Epithelial cell of proximal tubule (primary cell): ENCODE measurements at places on chromosomes 11 and 22.

GRCh38 chr22:46528121-46528610 lies 9.3 kb downstream of the CELSR1 start:
- DNase-seq = peak; percentile 85

DNA sequence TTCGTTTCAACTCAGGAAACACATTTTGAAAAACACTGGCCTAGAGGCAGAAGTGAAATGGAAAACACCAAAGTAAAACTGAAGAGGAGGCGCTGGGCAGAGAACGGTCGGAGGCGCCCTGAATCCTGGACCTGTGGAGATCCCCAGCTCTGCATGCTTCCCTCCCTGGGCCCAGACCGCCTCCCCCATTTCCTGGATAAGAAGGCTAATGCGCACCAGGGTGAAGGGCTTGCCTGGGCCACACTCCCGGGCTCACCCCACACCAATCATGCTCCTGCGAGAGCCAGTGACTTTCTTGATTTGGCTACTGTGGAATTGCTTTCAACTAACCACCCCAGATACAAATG lies 167.1 kb downstream of the CRYBB2 start:
- no peak for DNase-seq

DNA sequence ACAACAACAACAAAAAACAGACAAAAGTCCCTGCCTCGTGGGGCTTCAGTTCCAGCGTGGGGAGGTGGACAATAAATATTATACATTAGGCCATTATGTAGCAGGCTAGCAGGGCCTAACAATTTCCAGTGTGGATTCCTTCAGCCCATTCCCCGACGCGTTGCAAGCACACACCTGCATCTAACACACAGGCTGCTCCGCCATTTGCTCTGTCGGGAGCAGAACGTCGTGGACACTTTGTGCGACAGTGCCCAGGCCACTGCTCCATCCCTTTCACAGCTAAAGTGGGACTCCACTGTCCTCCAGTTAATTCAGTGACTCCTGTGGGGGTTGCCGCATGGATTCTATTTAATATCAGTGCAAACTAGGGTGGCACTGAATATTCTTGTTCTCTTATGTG lies 10.9 kb upstream of the FGF3 start:
- DNase-seq = no peak

DNA sequence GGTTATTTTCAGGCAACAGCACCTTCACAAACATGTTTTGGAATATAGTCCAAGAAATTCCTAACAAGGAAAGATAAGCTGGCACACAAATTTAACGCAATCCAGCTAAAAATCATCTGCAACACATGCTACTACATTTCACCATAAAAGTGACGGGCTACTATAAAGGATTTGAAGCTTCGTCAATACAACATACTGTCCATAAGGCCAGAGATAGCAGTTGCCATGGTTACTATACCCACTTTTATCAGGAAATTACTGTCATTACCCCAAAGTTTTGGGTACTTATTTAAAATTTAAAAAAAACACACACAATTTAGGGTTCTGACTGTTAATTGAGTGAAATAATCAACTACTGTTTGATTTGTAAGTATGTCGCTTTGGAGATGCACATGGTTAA lies 6.9 kb downstream of the PHF21A start:
- DNase-seq = no peak

GRCh38 chr11:103877221-103877620 lies 159.2 kb upstream of the DDI1 start:
- no peak for DNase-seq

DNA sequence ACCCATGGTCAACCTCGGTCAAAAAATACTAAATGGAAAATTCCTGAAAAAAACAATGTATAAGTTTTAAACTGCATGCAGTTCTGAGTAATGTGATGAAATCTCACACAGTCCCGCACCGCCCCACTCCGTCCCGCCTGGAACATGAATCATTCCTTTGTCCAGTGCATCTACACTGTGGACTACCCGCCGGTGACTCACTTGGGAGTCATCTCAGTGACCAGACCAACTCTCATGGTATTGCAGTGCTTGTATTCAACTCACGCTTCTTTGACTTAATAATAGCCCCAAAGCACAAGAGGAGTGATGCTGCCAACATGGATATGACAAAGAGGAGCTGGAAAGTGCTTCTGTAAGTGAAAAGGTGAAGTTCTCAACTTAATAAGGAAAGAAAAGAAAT lies 48.8 kb downstream of the ARHGAP32 start:
- DNase-seq = peak; percentile 96

- no peak for DNase-seq
These were observed 38.8 kb downstream of the CLDN25 start for GRCh38 chr11:113818426-113818825.

- no peak for DNase-seq
These were observed 48.3 kb upstream of the SEPTIN5 start for GRCh38 chr22:19665784-19666672.

DNA sequence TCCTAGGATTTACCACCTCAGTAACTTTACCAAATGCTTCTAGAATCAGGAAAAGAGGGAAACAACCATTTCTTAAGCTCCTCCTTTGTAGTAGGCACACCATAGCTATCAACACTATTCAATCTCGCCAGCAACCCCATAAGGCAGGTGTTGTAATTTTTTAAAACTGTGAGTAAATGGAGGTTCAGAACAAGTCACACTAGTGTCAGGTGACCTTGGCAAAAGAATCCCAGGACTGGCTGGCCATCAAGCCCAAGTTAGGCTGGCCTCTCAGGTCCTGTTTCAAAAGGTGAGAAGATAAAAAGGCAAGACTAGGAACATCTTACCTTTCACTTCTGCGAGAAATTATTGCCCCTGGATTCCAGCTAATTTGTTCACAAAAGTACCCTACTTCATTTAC lies 713 bp downstream of the TOP3B start:
- no peak for DNase-seq

DNA sequence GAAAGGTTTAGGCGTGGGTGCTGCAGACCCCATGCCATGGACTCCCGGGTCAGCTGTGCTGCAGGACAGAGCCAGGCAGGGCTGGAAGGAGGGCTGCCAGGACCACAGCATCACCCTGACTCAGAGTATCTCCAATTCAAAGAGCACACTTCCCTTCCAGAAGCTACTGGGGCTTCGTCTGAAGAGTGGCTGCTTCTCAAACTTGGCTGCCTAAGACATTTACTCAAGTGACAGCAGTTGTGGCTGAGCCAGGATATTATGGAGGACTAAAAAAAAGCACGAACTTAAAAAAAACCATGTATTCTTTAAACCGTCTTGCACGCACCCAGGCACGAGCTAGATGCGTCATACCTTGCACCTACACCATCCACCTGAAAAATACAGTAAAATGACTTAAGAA lies 13.0 kb upstream of the BID start:
- DNase-seq = no peak

- DNase-seq = no peak
These were observed at the start of gene PDGFB for GRCh38 chr22:39244496-39245129. Gene PDGFB, minus strand, starts transcription at chr22:39244982. Its CDS starts 1,019 bp downstream, at chr22:39243963.

DNA sequence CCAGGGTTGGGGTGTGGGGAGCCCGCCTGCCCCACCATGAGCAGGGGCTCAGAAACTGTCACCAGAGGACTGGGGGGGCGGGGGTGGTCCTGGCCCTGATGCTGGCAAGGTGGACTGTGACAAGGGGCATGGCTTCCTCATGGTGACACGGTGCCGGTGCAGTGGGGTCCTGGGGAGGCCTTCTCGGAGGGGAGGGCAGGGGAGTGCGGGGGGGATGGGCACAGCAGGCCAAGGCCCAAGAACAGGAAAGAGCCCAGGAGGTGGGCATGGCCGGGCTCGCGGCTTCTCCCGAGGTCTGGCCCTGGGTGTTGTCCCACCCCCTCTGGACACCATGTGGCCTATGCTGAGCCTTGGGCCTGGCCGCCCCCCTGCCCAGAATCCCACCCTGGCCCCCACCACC lies 47.2 kb downstream of the MOB2 start:
- DNase-seq = no peak

- DNase-seq = no peak
These were observed 18.5 kb downstream of the FIBIN start for GRCh38 chr11:27012234-27012921.

- DNase-seq = no peak
These were observed 7.9 kb downstream of the NPTXR start for GRCh38 chr22:38835888-38836301.

DNA sequence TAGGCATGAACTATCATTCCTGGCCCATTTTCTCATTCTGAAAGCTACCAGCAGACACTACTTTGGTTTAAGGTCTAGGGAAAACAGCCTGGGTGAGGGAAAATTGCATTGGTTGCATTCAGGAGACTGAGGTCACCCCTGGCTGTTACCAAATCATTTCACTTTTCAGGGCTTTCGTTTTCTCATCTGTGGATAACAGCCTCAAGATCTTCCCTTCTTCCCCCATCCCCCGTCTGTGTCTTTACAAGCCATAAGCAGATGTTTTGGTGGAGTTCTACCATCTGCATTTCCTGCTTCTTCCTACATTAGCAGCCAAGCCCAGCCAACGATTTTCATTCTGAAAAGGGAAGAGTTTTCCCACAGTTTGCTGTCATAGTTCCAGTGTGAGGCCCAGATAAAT lies 130.4 kb downstream of the HIPK3 start:
- DNase-seq = no peak

GRCh38 chr22:46829117-46829891 lies 66.9 kb downstream of the TBC1D22A start:
- DNase-seq = no peak

DNA sequence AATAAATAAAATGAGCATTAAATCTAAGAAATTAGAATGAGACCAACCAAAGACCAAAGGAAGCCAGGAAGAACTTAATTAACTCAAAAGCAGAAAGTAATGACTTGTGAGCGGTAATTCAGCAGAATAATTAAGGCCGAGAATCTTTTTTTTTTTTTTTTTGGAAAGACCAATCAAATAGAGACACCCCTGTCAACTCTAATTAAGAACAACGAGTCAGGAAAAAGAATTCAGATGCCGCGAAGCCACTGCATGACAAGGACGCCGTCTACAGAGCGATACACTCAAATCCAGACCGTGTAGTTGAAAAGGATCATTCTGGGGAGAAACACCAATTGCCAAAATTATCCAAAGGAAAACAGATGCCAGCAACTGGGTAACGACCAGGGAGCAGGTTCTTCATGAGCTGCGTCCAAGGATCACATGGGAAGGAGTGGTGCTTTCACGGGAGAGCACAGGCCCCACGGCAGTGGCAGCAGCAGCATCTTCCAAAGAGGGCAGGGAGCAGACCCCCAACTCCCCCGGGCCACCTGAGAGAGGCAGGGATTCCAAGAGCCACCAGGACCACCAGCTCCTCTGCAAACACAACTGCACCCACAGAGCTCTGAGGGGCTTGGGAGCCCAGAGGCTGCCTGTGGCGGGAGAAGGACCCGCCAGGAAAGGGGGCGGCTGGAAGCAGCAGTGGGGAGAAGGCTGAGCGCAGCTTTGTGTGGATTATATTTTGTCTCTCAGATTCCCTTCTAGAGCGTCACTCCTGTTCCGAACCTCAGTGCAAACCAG lies 469.8 kb downstream of the BRD1 start:
- no peak for DNase-seq
